Activated CD8-positive, alpha-beta memory T cell treated with anti-CD3 and anti-CD28 coated beads for 4 hours (primary cell): ENCODE measurements at places on chromosomes 12 and 14.

DNA sequence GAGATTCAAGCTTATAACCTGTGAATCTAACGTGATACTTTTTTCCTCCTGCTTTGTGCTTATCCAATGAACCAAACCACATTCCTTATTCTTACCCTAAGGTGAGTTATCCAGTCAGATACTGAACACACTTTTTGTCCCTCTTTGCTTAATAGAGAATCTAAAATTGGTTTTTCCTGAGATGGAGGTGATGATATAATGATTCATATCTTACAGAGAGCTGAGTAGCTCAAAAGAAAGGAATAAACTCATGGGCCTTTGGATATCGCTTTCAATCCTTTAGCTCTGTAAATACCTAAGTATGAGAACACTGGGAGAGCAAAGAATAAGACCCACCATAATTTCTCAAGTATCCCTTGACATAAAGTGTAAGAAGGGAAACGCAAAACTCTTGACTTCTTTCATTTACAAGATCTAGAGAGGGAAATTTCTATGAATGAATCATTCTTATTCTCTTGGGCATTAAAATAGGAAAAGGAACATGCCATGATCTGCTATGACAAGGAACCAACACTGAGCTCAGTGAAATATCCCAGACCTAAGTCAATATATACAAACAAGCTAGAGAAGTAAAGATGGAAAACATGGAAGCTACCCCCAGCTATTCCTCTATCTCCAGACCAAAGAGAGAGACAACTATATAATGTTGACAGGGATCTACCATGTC lies 81.8 kb upstream of the STAC3 start:
- no peak for DNase-seq

GRCh38 chr12:103515341-103515740 lies 19.6 kb upstream of the C12orf42 start:
- DNase-seq: no peak

DNA sequence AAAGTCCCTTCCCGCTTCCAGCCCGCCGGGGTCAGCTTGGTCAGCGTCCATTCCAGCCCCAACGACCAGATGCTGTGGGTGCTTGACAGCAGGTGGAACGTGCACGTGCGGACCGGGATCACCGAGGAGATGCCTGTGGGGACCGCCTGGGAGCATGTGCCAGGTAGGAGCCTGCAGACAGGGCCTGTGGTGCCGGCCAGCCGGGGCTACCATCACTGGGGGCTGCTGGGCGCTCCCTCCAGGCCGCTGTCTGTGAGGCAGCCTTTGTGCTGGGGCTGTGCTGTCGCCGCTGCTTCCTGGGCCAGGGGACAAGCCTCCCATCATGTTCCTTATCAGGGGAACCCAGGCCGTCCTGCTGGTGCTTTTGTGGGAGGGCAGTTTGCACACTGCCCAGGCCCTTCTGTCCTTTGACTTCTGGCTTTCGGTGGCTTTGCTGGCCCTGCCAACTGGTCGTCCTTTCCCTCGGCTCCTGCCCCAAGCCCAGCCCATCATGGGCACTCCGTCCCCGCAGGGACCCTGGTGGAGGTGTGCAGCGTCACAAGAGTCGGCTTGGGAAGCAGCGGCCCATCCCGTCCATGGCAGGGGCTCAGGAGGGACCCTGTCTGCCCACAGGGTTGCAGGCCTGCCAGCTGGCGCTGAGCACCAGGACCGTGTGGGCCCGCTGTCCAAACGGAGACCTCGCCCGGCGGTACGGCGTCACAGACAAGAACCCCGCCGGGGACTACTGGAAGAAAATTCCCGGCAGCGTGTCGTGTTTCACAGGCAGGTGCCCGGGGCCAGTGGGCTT lies 12.4 kb downstream of the ANKRD9 start:
- DNase-seq: no peak

- no peak for DNase-seq
These were observed 183.4 kb downstream of the ESR2 start for GRCh38 chr14:64110802-64111201.
